ENCODE measurements at places on chromosomes 1 and 21.

- no peak for DNase-seq
These were observed 2.9 kb upstream of the SHCBP1L start for GRCh38 chr1:182955596-182956588.

DNA sequence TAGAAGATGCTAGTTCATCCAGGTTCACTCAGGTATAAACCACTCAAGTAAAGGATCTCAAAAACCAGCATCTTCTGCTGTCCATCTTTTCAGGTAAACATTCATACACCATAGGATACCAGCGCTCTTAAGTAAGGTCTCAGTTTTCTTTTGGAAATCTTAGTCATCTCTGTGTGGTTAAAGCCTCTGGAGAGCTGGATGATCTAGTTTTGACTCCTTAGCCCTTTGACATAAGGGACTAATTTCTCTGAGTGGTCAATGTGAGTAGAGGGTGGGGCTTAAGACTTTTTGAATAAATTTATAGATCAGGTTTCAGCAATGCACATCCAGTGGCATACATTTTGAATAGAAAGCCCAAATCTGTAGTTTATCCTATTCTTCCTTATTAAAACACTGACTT lies 92.3 kb downstream of the CTH start:
- no peak for DNase-seq

GRCh38 chr1:161727256-161727924 lies 6.0 kb downstream of the FCRLB start:
- DNase-seq = peak; percentile 26

DNA sequence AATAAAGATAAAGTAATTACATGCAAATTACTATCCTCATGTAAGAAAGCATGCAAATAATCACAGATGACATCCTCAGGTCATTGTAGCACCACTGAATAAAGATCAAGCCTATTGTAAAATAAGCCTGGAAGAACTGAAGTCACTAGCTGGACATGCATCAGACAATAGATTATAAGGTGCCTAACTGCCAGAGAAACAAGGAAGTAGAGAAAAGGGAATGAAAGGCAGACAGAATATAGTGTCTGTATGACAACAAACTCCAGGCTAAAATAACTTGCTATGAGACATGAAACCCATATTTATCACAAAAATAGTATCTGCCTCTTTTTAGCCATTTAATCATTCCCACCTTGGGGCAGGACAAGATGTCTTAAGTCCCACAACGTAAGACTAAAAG lies 108.7 kb downstream of the ENAH start:
- no peak for DNase-seq

GRCh38 chr1:111318523-111318922 lies 27.9 kb downstream of the CHIA start:
- no peak for DNase-seq

DNA sequence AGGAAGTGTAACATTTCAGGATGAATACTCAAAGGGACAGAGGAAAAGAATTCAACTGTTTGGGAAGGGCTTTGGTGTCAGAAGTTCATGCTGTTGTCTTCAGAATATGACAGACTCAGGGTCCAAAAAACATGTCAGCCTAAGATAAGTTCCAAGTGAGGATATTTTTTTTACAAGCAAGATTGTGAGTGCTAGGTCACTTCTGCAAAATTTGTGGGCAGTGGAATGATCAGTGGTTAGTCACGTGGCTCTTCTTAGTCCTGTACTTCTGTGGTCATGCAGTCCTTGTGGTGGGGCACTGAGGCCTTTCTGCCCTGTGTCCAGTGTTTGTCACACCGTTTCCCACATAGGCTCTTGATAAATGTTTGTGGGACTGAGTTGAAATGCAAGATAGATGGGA lies 5.2 kb downstream of the RGL1 start:
- DNase-seq = no peak

DNA sequence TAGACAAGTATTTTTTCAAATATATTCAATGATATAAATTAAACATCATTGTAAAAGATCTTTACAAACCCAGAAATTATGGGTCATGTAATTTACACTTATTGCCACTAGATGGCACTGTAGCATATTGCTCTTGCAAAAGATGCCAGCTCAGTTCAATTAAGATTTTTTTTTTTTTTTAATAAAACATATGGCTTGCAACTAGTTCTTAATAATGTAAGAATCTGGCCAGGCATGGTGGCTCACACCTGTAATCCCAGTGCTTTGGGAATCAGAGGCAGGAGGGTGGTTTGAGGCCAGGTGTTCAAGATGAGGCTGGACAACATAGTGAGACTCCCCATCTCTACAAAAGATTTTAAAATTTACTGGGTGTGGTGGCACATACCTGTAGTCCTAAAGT lies 49.4 kb upstream of the DESI2 start:
- peak; percentile 31 for DNase-seq

DNA sequence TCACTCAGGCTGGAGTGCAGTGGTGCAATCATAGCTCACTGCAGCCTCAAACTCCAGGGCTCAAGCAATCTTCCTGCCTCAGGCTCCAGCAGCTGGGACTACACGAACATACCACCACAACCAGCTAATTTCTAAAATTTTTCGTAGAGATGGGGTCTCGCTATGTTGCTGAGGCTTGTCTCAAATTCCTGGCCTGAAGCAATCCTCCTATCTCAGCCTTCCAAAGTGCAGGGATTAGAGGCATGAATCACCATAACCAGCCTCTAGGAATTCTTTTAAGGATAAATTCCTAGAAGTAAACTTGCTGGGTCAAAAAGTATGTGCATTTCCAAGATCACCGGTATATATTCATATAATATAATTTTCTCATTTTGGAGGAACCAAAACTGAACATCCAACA lies 17.6 kb upstream of the HUNK start:
- no peak for DNase-seq
